ENCODE measurements at places on chromosomes 6 and 20.

DNA sequence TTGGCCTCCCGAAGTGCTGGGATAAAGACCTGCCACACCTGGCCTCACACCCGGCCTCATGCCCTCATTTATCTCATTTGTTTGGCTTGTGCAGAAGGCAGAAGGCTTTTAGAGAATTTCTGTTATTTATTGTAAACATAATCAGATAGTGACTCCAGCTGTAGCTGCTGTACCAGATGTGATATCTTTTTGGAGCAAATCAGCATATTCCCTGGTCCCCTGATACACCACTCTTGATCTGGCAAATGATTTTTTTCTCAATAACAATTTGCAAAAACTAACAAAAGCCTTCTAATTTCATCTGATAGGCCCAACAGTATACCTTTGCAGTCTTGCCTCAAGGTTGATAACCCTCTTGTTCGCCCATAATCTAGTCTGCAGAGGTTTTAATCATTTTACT lies 26.5 kb upstream of the TULP1 start:
- no peak for DNase-seq

GRCh38 chr6:167781066-167781767 lies 45.5 kb upstream of the AFDN start:
- no peak for DNase-seq

DNA sequence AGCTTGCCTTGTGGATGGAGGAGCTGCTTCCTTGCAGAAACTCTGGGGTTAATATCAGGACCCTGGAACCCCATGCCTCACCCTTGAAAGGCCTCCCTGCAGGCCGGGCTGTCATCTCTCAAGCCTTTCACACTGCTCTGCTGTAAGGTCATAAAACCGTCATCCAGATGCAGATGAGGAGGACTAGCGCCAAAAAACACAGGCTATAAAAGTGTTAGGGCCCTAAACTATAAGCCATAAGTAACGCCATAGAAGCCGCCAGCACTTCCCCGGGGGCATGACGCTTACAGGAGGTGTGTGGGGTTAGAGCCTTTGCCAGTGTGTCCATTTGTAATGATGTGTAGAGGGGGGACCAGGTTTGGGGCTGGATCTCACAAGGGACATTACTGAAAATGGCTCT lies 47.6 kb downstream of the CDH4 start:
- DNase-seq = no peak

- DNase-seq = no peak
Measured at GRCh38 chr20:25510202-25510601, 75.1 kb downstream of the NINL start.

DNA sequence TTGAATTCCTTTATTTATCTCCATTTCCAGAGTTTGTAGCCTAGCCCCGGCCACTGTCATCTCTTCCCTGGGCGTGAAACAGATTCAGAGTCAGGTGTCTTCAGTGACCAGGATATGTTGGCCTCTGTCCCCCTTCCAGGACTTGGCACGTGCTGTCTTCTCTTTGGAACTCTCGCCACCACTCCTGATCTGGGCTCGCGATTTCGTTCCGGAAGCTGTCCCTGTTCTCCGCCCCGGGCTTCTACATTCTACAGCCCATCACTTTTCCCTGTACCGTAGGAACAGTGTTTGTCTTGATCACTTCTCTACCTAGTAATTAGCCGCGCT lies 739 bp downstream of the GSS start:
- no peak for DNase-seq

Data from naive thymus-derived CD4-positive, alpha-beta T cell (primary cell).